T-helper 2 cell treated with Interferon-gamma antibody and Interleukin-4, amounts not matched to agents 100 ng/mL and 5 ng/mL, for 36 hours (primary cell): ENCODE measurements at places on chromosomes 4 and X. TPM values are rescaled to one million over a fixed set of nuclear protein-coding genes. Genes with fewer than 3 reads are reported as not detected.

The SPP1 gene
- total RNA-seq, result 4.3 and 5.4 TPM in 2 replicates

The ATOH1 gene
- not detected in 2 replicates for total RNA-seq

The JADE3 gene
- total RNA-seq, result 1.1 and 1.2 TPM in 2 replicates

The GUCY1B1 gene
- total RNA-seq, result 0.20 and 0.23 TPM in 2 replicates

The LRRC66 gene
- total RNA-seq, result 0.11 and 0.20 TPM in 2 replicates

The ARL9 gene
- total RNA-seq, result 0.14 TPM in 1 of 2 replicates, not detected in the other

The PCYT1B gene
- total RNA-seq, result 0.09 TPM in 1 of 2 replicates, not detected in the other

The TKTL2 gene
- not detected in 2 replicates for total RNA-seq

The PCDH10 gene
- total RNA-seq, result not detected in 2 replicates

The SOD3 gene
- total RNA-seq, result not detected in 2 replicates

The DCAF4L1 gene
- 0.16 and 0.32 TPM in 2 replicates for total RNA-seq

The SMIM10 gene
- total RNA-seq, result 0.41 and 0.59 TPM in 2 replicates

The ATP1B4 gene
- total RNA-seq, result not detected in 2 replicates

The PNMA6F gene
- not detected in 2 replicates for total RNA-seq

The CENPE gene
- total RNA-seq, result 47.6 and 56.2 TPM in 2 replicates

The ENPEP gene
- 0.20 and 0.30 TPM in 2 replicates for total RNA-seq

The EDA gene
- 0.25 and 0.93 TPM in 2 replicates for total RNA-seq

The TMEM144 gene
- total RNA-seq, result 0.14 TPM in 1 of 2 replicates, not detected in the other
